K562 (cell line): ENCODE measurements at places on chromosomes 3 and 15. TPM values are rescaled to one million over a fixed set of nuclear protein-coding genes. Genes with fewer than 3 reads are reported as not detected.

The CCR8 gene
- not detected in 2 replicates for total RNA-seq

The PSMD6 gene
- 104 and 108 TPM in 2 replicates for total RNA-seq

The AMT gene
- total RNA-seq, result 0.72 and 1.5 TPM in 2 replicates

GRCh38 chr3:178336336-178336735, 199.9 kb upstream of the KCNMB2 start:
- no peak for DNase-seq

DNA sequence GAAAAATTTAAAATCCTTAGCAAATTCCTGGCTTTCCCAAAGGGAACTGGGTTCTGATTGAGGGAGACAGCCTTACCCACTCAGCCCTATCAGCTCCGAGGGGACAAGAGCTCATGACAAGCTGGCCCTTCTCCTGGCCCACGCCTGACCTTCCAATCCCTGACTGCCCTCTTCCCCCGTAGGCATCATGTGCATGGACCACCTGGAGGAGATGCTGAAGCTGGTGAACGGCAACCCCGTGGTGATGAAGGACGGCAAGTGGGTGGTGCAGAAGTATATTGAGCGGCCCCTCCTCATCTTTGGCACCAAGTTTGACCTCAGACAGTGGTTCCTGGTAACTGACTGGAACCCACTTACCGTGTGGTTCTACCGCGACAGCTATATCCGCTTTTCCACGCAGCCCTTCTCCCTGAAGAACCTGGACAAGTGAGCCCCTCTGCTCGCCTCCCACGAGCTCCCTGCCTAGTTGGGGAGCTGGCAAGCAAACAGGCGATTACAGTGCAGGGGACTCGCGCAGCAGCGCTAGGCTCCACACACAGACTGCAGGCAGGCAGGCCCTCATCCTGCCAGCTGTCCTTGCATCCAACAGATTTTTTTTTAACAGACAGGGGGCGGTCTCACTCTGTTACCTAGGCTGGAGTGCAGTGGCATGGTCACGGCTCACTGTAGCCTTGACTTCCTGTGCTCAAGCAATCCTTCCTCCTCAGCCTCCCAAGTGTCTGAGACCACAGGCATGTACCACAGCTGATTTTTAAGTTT, 16.8 kb downstream of the RPUSD3 start:
- DNase-seq, result peak; percentile 33

DNA sequence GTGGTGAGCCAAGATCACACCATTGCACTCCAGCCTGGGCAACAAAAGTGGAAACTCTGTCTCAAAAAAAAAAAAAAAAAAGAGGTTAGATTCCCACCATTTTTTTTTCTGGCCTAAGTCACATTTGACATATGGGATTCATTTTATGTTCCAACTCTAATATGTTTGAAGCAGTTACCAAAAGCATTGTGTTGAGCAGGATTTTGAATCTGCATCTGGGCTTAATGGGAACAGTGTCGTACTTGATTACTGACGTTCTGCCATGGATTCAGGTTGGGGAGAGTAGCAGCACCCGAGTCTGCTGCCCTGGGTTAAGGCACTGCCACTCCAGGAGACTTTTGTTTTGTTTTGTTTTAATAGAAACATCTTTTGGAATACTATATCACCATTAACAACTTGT, 348.7 kb upstream of the TBL1XR1 start:
- DNase-seq, result no peak
